ENCODE measurements at places on chromosomes 1 and 21.

GRCh38 chr1:176735201-176735600, 272.2 kb downstream of the PAPPA2 start:
- DNase-seq: peak; percentile 28

- DNase-seq: no peak
These were observed 516.7 kb downstream of the NPHP4 start for GRCh38 chr1:5475572-5475971.

GRCh38 chr21:41326414-41327080, 9.9 kb downstream of the FAM3B start:
- DNase-seq: no peak

- DNase-seq: no peak
These were observed 26.1 kb downstream of the CD58 start for GRCh38 chr1:116544588-116545358.

DNA sequence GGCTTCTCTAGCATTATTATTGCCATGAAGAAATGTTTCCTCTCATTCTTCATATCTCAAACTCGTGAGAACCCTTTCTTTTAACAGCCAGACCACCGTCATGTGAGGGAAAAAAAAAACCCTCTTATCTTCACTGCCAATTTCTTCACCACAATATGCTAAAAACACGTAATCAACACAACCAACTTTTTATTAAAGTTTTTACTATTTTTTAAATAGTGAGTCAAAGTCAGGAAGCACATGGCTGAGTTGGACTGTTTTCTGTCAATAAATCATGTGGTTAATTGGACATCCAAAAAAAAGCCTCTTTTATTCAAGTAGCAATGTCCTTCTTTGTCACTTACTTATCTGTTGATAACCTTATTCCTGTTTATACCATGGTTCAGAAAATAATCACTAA, 55.9 kb upstream of the SAMD13 start:
- no peak for DNase-seq

GRCh38 chr21:39454949-39455668, 3.3 kb downstream of the SH3BGR start:
- no peak for DNase-seq

Data from fibroblast of skin of abdomen (primary cell).